ENCODE measurements at places on chromosomes 11 and 22. TPM values are rescaled to one million over a fixed set of nuclear protein-coding genes. Genes with fewer than 3 reads are reported as not detected.
A peak's percentile ranks its signal among the peaks of the same experiment; 100 is the strongest.

Gene CD248
- total RNA-seq = 109 TPM

- H3K4me3 ChIP-seq = no peak overlapping the region
- H3K27ac ChIP-seq = no peak overlapping the region
- H3K27me3 ChIP-seq = no peaks in the 10 kb centered on the region
- H3K4me1 ChIP-seq = peaks cover 9% of the 10 kb centered on the region
- DNase-seq = no peak
- H3K36me3 ChIP-seq = no peaks in the 10 kb centered on the region
Observed at GRCh38 chr11:102794382-102794781, 3.6 kb downstream of the MMP1 start.

DNA sequence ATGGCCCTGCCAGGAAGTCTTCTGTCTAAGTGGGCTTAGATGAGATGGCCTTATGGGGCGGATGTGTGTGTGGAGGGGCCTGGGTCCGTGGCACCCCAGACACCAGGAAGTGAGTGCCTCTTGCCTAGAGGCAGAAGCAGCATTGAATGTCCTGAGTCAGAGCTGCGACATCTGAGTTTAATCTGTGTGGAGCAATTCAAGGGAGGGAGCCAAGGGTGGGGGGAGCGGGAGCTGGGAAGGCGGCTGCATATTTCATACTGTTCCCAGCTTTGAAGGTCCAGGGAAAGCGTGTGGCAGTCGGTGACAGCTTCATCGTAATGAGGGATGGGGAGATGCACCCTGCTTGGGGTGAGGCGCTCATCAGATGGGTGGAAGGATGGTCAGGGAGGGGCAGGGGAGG, 73.5 kb upstream of the THY1 start:
- H3K4me1 ChIP-seq = no peaks in the 10 kb centered on the region
- no peak for DNase-seq
- no peaks in the 10 kb centered on the region for H3K36me3 ChIP-seq
- no peak overlapping the region for H3K4me3 ChIP-seq

DNA sequence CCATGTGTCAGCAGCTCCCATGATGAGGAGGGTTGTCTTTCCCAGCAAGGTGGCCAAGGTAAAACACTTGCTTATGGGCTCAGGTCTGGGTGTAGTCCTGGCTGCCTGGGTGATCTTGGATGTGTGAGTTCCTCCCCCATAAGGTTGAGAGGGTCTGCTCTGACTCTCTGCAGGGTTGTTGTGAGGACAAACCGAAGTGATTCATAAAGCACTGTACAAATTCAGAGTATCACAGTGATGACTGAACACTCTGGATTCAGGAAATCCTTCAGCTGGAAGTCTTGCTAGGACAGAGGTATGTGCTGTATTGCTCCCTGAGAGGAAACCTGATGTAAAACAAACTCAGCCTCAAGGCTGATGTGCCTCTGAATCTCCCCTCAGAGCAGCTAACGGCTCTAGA, 220.9 kb upstream of the PITPNB start:
- no peak overlapping the region for H3K4me3 ChIP-seq
- DNase-seq = no peak
- no peaks in the 10 kb centered on the region for H3K27me3 ChIP-seq
- peaks cover 63% of the 10 kb centered on the region for H3K4me1 ChIP-seq

DNA sequence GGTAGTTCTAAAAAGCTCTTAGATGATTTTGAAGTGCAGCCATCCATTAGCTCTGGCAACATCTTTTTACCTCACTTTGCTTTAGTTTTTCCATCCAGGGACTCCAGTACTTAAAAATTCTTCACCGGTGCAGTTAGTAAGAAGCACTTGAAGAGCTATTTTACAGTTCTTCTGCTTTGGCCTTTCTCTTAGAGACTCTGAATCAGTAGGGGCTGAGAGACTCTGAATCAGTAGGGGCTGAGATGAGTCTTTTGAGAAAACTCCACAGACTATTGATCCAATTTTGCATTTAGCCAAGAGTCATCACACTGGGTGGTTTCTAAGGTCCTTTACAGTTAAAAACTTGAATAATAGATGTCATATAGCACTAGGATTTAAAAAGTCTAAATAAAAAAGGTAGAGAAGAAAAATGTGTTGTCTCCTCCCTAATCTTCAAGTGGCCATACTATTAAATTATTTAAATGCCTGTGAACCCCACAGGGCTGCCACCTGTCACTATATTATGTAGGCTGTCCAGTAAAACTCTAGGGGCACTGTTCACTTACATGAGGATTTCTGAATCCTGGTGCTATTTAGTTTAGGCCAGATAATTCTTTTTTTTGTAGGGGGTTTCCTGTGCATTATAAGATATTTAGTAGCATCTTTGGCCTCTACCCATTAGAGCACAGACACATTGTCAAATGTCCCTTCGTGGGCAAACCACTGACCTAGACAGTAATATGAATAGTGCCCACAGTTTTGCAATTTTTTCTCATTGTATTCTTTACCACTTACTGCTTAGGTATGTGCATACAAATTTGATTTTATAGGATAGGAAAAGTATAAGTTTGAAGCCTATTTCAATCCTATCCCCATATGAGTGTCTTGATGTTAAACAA, 26.3 kb upstream of the HIKESHI start:
- H3K36me3 ChIP-seq = peaks cover 24% of the 10 kb centered on the region
- H3K27me3 ChIP-seq = no peaks in the 10 kb centered on the region
- DNase-seq = no peak
- H3K27ac ChIP-seq = no peak overlapping the region
- no peak overlapping the region for H3K4me3 ChIP-seq

DNA sequence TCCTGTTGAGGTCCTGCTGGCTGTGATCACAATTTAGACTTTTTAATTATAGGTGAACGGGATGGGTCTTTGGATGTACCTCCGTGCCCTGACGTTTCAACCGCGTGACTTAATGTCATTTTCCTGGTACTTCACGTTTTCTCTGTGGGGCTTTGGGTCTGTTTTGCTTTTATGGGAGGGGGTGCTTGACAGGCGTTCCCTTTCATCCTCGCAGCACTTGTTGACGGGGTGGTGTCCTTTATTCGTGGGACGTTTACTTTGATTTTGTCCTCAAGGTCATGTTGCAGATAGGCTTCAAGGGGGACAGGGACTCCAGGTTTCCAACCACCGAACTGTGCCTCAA, 994 bp downstream of the PPP6R3 start:
- no peak for DNase-seq
- H3K36me3 ChIP-seq = no peaks in the 10 kb centered on the region
- H3K4me3 ChIP-seq = peak overlapping the region; percentile 81
- no peaks in the 10 kb centered on the region for H3K27me3 ChIP-seq
- peaks cover 43% of the 10 kb centered on the region for H3K4me1 ChIP-seq

Gene SCN4B
- 0.42 TPM for total RNA-seq
